Esophagus mucosa (tissue), 1 donor: ENCODE measurements at places on chromosomes 16 and 17.
A peak's percentile ranks its signal among the peaks of the same experiment; 100 is the strongest.

DNA sequence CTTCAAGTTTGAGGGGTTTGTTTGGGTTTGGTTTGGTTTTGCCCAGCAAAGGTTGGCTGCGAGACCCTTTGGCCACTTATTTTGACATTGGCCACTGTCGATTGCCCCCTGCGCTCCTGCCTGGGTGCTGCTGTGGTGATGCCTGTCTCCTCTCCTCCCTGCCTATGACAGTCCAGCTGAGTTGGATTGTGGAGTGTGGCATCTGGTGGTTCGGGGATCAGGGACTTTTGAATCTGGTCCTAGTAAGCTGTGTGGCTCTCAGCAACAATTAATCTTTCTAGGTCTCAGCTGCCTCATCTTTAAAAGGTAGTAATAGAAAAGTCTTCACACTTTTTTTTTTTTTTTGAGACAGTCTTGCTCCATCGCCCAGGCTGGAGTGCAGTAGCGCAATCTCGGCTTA, 27.1 kb downstream of the CDK5RAP3 start:
- ATAC-seq: no peak

GRCh38 chr16:1290063-1290501, 19.4 kb upstream of the UBE2I start:
- no peak for ATAC-seq

GRCh38 chr17:17137731-17138585, 68.2 kb downstream of the PLD6 start:
- no peak for ATAC-seq

DNA sequence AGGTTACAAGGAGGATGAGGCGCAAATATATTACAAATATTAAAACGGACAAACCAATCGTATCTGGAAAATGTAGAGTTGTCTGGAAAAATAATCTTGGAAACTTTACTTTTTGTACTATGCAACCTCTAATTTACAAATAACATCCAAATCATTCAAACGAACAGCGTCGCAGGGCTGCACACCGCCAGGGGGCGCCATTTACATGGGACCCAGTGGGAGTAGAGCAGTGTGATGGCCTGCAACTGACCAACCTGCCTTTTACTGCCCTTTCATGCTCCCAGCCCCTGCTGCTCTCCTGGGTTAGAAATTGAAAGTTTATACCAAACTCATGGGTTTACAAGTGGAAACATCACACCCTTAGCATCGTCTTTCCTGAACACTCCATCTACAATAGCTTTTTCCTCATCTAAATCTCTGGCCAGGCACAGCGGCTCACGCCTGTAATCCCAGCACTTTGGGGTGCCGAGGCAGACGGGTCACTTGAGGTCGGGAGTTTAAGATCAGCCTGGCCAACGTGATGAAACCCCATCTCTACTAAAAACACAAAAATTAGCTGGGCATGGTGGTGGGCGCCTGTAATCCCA, 10.0 kb downstream of the PITPNC1 start:
- no peak for ATAC-seq

- ATAC-seq: no peak
Measured at GRCh38 chr16:48907906-48908634, 298.1 kb upstream of the N4BP1 start.

GRCh38 chr17:45408611-45409421, 23.9 kb downstream of the ARHGAP27 start:
- no peak for ATAC-seq

DNA sequence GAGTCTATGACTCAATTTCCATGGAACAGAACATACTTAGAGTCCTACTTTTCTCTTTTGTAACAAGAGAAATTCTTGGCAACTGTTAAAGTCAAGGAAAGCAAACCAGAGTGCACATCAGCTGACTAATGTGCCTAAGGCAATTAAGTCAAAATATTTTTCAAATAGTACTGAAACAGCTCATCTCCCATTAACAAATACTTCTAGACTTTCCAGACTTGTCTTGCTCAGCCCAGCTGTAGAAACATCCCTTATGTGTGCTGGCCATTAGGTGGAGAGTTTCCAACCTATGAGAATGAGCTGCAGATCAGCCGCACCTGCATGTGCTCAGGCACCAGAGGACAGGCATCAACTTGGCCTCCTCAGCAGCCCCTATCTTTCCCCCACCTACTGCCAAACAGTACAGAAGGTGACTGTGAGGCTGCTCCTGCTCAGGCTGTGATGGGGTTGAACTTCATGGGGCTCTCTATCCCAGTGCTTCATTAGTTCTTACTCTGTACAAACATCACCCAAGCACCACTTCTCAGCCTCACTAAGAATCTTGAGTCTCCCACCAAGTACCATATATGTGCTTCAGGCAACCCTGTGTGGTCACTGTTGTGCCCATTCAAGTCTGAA, 32.2 kb downstream of the TEX2 start:
- peak; percentile 93 for ATAC-seq

- peak; percentile 82 for ATAC-seq
Measured at GRCh38 chr16:30805370-30806169, 18.6 kb upstream of the ZNF629 start.

DNA sequence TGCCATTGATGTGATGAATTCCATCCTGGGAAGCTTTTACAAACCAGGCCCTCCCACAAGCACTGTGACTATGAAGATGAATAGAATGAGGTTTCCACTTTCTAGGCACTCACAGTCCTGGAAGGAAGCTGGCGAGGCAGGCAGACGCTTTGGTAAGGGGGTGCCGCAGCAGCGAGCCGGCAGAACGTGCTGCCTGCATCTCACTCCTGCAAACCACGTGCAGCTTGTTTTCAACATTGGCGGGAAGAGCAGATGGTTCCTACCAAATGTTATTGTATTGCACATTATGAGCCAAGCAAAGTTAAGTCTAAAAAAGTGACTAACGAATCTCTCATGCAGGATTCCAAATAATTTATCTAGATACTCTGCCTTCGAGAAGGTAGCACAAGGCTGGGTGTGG, 3.7 kb upstream of the DNAI2 start:
- no peak for ATAC-seq
